HT-29 (cell line): ENCODE measurements at places on chromosomes 2 and 18.

DNA sequence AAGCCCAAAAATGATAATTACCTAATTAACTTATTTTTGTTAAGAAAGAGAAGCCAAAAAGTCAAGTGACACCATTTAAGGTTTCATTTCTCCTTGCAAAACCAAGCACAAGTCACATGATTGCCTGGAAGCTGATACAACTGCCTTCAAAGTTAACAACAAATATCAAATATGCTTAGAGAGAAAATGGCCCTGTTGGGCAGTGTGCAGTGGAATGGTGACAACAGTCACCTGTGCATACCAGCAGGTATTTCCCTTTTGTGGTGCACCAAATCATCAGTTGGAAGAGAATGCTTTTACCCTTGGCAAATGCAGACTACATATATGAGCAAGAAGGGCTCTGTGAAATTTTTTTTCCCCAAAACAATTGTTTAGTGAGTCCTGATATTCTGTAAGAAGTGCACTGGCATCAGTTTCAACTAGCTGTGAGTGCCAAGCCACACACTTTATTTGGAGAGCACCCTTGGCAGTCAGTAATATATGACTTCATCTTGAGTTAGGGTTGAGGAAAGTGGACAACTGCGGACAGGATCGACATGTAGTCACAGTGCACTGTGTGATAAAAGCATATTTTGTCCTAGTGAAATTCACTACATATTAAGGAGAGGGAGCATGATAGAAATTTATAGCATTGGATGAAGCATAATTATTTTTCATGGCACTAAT, 74.9 kb upstream of the DOCK10 start:
- DNase-seq = no peak

DNA sequence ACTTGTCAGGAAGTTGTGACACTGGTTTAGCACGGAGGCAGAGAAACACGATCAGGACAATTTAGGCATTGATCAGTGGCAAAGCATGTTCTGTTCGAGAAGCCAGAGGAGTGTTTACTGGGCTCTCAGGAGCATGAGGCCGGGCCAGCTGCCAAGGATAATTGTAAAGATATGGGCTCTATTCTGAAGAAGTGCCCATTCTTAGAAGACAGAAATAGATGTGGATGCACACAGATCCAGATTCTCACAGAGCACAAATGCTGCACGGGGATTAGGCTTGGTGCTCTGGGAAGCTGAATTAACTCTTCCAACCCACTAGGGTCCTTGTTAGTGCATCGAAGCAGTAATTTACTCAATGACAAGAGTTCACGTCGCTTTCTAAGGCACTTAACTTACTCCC, 16.2 kb downstream of the AFF3 start:
- no peak for DNase-seq

- no peak for DNase-seq
These were observed 74.1 kb upstream of the MCFD2 start for GRCh38 chr2:46989491-46990230.

DNA sequence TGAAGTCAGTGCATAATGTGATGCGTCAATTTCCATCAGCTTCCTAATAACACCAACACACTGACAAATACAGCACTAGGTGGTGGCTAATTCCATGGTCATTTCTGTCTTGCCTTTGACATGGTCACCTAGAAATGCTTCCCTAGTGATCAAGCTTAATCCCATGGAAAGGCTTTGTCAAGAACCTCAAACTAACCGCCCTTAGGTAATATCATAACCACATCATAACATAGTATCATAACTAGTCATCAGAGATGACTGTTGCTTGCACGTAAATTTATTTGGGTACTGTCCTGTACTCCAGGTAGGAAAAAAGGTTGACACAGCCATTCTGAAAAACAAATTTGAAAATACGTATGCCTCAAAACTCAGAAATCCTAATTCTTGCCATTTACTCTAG, 471.8 kb downstream of the IRS1 start:
- DNase-seq = no peak

DNA sequence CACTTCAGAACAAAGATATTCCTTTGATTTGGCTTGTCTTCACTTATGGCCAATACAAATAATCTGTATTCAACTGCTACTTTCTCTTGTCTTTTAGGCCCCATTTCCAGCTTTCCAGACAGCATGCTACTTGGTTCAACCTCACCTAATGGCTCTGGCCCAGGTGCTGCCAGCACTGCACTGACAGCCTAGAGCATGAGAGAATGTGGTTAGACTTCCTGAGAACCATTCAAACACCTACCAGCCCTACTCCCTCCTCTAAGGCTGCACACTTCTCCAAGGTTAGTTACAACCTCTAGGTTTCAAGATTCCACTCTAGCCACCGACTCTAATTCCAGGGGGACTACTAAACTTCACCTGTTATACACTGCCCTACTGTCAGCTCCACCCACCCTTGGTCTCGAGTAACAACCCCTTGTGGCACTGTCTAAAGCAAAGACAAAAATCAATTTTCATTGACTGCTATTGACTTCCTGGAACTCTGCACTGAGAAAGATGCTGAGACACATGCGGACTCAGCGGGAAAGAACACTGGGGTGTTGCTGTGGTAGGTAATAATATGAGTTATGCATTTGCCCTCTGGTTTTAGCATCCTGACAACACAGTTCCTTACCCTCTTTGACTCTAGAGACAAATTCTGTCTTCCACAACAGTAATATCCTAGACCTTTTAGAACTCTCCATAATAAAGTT, 38.2 kb downstream of the PLEKHM3 start:
- no peak for DNase-seq

DNA sequence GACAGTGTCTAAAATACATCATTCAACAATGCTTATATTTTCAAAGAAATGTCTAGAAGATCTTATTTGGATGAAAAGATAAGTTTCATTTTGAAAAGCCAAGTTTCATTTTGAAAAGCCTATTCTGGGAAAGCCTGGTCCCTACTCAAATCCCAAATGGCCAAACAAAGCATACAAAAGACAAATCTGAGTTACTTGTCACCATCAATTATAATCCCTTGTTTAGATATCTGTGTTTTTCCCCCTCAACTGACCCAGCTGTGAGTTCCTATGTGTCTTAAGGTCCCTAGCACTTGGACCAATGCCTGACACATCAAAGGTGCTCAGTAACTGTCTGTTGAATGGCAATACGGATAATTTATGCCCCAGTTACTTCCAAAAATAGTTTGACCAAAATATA, 52.3 kb upstream of the THOC1 start:
- DNase-seq = no peak

- no peak for DNase-seq
These were observed 795.1 kb upstream of the HS6ST1 start for GRCh38 chr2:129113776-129114175.

GRCh38 chr2:222878877-222879603, 18.2 kb downstream of the ACSL3 start:
- no peak for DNase-seq

GRCh38 chr2:219460424-219460926, 25.8 kb downstream of the SPEG start:
- DNase-seq = no peak

GRCh38 chr2:95388091-95388692, 14.3 kb upstream of the FAHD2A start:
- no peak for DNase-seq

DNA sequence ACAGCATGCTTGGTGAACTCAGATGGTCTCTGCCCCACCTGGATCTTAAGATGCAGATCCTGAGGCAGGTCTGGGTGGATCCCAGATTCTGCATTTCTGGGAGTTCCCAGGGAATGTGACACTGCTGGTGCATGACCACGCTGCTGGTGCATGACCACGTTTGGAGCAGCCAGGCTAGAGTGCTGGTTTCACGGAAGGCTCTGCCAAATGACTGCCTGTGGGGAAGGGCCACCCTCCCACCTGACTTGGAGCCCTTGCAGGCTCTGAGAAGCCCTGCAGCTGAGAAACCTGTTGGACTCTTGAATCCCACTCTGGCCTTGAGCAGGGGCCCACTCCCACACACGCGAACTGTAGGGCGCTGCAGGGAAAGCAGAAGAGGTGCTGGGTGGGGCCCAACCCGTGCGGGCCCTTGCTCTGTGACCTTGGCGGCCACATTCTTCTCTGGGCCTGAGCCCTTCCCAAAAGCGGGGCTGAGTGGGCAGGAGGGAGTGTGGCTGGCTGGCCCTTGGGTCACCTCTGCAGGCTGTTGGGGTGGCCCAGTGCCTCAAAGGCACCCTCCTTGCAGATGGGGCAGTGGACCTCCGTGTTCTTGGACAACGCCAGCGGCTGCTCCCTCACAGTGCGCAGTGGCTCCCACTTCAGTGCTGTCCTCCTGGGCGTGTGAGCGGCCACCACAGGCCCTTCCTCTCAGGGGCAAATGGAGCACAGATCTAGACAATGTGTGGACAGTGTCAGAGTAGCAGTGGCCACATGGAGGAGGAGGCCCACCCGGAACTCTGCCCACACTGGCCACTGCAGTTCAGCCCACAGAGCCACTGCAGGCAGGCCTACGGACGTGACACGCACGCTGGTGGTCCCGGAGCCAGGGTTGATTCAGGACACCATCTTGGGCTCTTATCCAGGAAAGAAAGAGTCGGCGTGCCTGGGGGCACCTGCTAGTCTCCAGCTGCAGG, 7.9 kb downstream of the ERFE start:
- no peak for DNase-seq

DNA sequence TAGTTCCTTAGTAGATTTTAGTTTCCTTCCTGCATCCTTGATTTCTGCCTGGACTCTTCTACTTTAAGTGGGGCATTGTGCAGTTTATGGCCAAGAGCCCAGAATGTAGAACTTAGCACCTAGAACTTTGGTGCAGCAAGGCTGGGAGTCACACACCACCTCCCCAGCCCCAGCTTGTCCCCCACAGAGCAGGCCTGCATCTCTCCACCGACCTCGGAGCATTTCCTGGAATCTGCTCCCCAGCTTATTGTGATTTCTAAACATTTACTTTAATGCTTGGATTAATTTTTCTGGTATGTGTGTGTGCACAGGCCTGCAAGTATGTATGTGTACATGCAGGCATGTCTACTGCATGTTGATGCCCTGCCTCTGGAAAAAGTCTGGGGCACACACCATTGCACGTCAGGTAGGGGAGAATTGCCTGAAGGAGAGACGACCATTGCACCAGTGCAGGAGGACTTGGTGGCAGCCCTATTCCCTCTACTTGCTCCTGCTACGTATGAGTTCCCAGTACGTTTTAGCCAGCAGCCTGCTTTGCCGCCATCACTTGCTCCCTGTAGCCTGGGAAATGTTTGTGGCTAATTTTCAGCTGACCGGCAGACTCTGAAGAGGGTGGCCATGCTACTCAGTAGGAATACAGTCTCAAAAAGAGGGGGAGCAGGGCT, 419.9 kb upstream of the HS6ST1 start:
- no peak for DNase-seq

GRCh38 chr2:209533391-209533790, 109.5 kb downstream of the MAP2 start:
- no peak for DNase-seq

DNA sequence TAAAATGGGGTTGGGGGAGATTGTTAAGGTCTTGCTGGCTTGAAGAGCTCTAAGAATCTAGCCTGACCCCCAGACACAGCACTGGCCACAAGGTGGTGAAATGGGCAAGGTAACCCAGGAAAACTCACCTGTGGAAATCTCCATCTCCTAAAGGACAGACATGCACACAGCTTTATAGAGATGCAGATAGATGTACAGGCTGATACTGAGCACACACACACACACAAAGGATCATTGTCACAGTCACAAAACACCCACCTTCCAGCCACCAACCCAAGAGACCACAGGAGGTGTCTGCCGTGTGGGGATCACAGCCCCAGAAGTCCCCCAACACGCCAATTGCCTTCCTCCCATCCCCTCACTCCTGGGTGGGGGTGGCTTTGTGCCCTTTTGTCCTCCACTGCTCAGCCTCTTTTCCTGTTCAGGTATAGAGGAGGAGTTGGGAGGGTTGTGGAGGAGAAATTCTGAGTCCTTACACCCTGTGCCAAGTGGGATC, 3.2 kb upstream of the CYP26B1 start:
- no peak for DNase-seq

- no peak for DNase-seq
These were observed 25.2 kb downstream of the AAK1 start for GRCh38 chr2:69618362-69618761.
